ENCODE measurements at places on chromosomes 11 and 22.

GRCh38 chr22:32088084-32088483, 45.0 kb downstream of the SLC5A1 start:
- no peak for DNase-seq

GRCh38 chr22:28091486-28091885, 172.4 kb upstream of the PITPNB start:
- DNase-seq = no peak

DNA sequence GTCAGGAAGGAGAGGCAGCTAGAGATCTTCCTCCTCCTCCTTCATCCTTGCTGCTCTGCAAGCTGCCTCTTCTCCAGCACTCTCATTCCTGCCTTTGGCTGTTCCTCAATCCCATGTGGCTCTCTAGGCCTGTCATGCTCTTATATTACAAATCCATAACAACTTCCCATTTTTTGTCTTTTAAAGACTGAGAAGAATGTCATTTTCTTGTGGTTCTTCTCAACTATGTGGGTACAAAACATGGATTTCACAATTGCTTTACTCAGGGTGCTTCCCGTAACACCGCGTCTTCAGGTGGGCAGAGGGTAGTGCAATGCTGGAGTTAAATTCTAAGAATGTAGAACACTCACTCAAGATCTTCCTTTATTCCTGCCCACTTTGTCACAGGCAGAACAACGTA, 6.8 kb upstream of the CAT start:
- DNase-seq = no peak

GRCh38 chr11:1825039-1825740, 9.6 kb upstream of the SYT8 start:
- no peak for DNase-seq

- no peak for DNase-seq
Observed at GRCh38 chr11:113178381-113179070, 135.9 kb upstream of the TTC12 start.

DNA sequence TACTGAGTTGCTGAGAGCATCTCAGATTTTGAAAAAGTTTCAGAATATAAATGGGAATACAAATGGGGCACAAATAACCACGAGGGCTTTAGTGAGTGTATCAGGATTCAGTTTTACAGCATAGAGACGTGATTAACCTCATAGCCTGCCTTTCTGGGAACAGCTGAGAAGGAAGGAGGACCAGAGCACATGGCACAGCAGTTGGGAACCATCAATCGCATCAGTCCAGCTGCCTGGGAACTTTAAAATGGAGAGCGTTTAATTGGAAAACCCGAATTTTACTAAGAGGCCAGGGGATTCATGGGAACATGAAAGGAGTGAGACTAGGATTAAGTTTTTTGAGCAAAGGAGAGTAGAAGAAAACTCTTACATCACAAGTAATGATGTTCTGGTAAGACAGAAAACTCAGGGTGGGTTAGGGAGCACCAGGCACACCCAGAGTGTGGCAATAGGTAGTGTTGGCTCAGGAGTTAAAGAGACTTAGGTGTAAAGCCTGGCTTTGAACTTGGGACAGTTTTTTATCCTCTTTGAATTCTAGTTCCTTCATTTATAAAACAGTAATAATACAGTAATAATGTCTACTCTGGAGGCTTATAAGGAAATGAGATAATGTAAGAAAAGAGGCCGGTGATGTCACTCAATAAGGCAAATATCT, 40.2 kb downstream of the FZD4 start:
- no peak for DNase-seq

GRCh38 chr22:33335611-33336279, 277.6 kb upstream of the SYN3 start:
- no peak for DNase-seq

- no peak for DNase-seq
Observed at GRCh38 chr11:69878144-69878883, 59.1 kb upstream of the FGF3 start.

DNA sequence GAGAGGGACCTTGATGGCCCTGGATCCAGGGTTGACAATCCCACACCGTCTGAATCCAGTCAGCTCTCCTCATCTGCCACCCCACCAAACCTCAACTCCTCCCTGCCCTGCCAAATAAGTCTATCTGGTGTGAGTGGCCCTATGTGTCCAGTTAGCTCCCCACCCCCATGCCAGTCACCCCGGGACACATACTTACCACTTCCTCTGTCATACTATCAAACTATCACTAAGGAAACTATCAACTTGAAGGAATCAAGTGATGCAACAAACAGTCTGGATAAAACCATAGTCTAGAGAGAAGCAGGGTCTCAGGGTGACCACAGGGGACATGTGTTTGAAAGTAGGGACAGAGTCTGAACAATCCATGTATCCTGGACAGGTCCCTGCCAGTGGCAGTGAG, 13.2 kb upstream of the CSF2RB start:
- DNase-seq = no peak

GRCh38 chr11:94794287-94795168, 26.4 kb downstream of the AMOTL1 start:
- DNase-seq = peak; percentile 95

- no peak for DNase-seq
Observed at GRCh38 chr22:29359469-29359868, 28.9 kb downstream of the AP1B1 start.

DNA sequence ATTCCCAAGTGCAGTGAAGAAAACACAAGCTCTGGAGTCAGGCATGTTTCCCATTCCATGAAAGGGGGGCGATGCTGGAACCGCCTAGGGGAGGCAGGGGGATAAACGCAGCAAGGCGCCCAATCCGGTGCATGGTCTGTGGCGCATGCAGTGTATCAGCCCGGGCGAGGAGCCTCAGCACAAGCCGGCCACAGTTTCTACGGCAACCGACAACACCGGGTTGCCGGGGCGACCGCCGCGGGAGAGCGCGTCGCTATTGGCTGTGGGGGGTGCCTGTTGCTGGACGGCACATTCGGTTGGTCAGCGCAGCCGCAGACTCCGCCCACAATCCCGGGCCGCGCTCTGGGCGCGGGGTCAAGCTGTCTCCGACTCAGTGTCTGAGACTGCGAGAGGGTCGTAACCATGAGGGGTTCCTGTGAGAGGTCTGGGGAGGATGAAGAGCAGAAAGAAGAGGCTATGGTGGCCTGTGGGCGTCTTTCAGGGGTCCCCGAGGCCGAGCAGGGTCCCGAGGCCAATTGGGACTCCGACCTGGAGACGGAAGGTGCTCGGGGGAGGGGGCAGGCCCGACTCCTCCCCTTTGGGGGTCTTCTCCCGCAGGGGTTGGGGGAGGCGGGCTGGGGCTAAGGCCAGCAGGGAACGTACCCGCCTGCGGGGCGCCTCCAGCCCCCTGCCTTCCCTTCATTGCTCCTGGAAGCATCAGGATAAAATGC, at the start of gene LRRC74B:
Gene LRRC74B, plus strand, starts transcription at position 362 of the 710 bp plus-strand sequence. Its CDS starts 41 bp downstream, at position 403.
- DNase-seq = peak; percentile 98

- peak; percentile 51 for DNase-seq
Observed at GRCh38 chr22:46758867-46759290, 3.6 kb upstream of the TBC1D22A start.

DNA sequence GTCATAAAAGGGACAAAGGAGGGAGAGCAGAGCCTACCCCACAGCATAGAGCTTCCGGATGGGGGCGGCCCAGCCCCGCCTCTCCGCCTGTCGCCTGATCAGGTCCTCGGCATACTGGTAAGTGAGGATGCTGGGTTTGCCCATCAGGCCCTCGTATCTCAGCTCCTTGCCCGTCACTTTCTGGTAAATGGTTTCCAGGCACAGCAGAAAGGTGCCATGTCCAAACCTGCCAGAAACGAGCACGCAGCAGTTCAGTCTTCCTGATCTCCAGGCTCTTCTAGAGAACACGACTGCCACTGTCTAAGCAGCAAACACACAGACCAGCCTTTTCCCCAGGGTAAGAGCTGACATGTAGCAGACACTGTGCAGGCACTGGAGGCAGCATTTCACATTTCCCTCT, 17.4 kb upstream of the TMEM121B start:
- no peak for DNase-seq

DNA sequence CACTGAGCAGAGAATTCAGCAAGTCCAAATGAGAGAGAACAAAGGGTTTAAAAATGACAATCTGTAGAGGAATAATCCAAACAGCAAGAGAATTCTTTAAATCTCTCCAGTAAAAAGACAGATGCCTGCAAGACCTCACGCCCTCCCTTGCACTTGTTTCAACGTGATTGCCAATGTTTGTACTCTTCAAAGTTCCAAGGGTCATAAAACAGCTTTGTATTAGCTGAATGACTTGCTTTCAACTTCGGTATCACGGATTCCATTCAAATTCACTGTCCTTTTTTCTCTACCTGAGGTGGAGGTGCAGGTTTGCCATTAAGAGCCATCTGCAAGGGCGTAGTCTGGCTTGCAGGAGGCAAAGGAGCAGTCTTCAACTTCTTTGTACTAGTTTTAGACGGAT, 41.1 kb upstream of the CHRNA10 start:
- DNase-seq = no peak

DNA sequence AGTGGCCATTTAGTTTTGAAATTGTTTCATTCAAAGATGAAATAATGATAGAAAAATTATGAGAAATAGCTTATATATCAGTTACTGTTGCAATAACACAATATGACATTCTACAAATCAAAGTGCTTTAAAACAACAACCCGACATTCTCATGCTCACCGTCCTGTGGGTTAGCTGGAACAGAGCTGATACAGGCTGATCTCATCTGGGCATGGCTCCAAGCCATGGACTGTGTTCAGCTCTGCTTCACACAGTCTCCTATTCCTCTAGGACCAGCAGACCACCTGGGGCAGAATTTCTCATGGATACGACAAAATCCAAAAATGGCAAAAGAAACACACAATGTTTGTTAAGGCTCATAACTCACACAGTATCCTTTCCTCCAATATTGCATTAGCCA, 178.6 kb downstream of the CNTN5 start:
- no peak for DNase-seq

DNA sequence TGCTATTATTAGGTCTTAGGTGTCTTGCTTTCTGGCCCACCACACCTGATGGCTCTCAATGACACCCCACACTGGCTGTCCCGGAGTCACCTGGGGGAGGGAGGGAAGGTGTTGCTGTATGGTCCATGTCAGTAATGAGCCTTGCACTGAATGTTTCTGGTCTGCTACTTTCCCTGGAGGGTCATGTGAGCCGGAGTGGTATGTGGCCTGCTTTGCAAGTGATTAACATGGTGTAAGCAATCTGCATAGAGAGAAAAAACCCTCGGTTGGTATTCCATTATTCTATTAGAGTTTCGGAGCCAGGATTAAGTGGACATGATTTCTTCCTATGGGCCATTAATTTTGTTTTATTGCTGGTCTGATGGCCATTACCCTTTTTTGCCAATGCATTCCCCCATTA, 63.9 kb downstream of the PKNOX2 start:
- DNase-seq = no peak

GRCh38 chr11:103042161-103042560, 49.8 kb downstream of the DCUN1D5 start:
- DNase-seq = no peak

DNA sequence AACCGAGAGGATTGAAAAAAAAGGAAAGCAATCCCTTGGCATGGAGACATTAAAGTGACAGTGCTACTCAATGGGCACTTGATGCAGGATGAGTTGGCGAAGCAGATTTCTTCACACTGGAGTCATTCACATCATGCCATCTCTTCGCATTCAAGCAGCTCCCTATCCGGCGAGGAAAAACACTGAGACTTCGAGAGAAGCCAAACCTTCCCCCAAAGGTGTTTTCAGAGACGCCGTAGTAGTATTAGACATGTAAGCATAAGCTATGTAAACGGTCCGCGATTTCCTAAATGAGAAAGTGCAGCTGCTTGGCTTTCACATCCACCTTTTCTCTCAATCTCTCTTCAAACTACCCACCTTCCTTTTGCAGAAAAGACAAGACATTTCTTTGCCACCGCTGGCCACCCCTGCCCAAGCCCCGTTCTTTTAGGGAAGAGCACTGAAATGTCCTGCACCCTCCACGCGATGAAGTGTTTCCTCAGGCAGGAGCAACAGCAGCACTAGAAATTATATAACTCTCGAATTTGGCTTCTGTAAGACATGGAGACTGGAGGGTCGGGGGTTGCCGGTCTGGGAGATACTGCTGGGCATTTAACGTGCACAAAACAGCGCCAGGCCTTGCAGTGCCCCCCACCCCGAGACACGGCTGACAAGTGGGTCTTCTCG, at the start of gene DLG2:
Gene DLG2, minus strand, starts transcription at position 13 of the 666 bp plus-strand sequence.
- no peak for DNase-seq

GRCh38 chr11:120793150-120793549, 230.8 kb upstream of the TBCEL start:
- DNase-seq = no peak

GRCh38 chr11:123580137-123580536, 74.3 kb downstream of the SCN3B start:
- DNase-seq = no peak

- DNase-seq = no peak
Observed at GRCh38 chr11:128420265-128420664, 167.1 kb downstream of the ETS1 start.

DNA sequence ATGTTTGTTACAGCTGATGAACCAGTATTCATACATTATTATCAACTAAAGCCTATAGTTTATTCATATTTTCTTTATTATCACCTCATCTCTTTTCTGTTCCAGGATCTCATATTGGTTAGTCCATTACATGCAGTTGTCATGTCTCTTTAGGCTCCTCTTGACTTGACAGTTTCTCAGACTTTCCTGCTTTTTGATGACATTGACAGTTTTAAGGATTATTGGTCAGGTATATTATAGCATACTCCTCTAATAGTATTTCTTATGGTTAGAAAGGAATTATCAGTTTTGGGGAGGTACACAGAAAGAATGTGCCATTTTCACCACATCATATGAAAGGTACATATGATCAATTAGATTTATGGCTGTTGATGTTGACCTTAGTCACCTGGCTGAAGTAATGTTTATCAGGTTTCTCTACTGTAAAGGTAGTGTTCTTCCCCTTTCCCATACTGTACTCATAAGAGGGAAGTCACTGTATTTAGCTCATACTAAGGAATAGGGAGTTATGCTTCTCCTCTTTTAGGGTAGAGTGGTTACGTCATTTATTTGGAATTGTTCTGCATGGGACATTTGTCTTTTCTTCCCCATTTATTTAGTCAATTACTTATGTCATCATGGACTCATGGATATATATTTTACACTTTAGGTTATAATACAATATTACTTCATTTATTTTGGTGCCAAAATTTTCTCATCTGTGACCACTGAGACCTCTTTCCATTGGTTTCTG, 9.4 kb upstream of the ANO3 start:
- no peak for DNase-seq

DNA sequence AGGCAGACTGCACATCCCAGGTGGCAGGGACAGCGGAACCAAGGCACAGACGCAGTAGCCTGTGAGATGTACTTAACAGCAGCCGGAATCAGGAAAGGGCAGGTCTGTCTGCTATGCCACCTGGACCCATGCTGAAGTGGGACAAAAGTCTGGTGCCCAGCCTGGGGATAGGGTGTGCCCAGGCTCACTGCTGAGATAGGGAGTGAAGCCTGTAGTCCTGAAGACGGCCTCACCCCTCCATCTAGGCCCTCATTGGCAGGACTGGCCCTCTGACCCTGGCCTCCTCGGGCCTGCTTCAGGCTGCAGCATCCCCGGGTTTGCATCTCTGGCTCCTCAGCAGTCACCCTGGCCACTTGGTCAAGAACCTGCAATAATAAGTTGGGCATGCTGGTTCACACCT, 32.4 kb upstream of the TSKU start:
- DNase-seq = no peak

- peak; percentile 94 for DNase-seq
Observed at GRCh38 chr11:12556788-12557384, 117.3 kb upstream of the TEAD1 start.

Measured in COLO829 (cell line).